Activated naive CD8-positive, alpha-beta T cell treated with anti-CD3 and anti-CD28 coated beads, Interleukin-2, amount 50 U/mL, for 24 hours (primary cell): ENCODE measurements at places on chromosomes 1 and 21.
A peak's percentile ranks its signal among the peaks of the same experiment; 100 is the strongest.

DNA sequence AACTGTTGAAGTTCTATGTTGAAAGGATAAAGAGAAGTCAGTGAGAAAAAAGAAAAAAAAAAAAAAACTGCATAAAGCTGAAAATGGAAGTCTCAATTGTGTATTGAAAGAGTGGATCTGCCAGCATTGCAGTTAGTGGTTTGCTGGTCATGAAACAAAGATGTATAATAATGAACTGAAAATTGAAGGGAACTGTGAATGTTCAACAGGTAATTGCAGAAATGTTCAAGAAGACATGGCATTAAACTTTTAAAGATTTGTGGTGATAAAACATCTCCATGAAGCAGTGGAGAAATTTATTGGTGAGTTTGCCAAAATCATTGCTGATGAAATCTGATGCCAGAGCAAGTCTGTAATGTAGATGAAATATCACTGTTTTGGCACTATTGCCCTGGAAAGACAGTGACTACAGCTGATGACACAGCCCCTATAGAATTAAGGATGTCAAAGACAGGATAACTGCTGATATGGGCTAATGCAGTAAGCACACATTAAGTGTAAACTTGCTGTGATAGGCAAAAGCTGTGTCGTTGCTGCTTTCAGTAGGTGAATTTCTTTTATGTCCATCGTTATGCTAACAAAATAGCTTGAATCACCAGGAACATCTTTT is 71.0 kb downstream of the RD3 start:
- no peak for DNase-seq

- DNase-seq, result no peak
These were observed 370.5 kb upstream of the PBX1 start for GRCh38 chr1:164188497-164188896.

DNA sequence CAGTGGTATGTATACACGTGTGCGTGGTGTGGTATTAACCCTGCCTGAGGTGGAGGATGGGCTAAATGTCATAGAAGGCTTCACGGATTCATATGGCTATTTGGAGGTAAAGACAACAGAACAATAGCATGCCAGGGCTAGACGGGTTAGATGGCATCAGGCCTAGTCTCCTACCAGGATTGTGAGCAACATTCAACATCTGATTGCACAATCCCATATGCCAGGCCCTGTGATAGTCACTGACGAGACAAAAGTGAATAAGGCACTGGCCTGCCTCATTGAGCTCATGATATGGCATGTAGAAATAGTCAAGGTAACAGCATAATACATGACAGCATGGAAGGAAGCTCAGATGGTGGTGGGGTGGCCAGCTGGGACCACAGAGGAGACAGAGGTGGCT is 167.1 kb upstream of the BEND5 start:
- no peak for DNase-seq

- no peak for DNase-seq
These were observed 20.5 kb downstream of the DSTYK start for GRCh38 chr1:205190845-205191577.

DNA sequence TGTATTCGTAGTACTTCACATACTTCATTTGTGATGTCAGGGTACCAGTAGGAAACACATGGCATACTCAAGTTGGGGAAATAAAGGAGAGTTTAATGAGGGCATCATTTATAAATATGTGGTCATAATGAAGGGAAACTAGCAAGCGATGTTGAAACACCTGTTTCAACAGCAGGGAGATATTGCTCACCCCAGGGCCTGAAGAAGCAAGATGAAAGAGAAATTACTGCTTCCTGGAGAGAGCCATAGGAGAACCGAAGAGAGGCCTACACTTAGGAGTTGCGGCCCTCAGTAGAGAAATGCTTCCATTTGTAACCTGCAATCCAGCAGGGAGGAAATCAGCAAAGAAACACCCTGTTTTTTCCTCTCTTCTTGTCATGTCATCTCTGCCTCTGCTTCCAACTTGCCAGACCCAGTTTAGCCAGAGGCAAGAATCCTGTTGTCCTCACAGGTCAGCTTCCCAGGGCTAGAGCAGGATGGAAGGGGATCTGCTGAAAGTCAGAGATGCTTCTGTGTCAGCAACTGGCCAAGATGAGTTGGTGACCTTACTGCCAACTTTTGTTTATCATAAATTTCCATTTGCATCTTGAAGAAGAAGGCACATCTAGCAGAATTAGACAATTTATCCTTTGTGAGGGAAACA is 67.6 kb upstream of the TSPAN2 start:
- no peak for DNase-seq

GRCh38 chr1:159076438-159077119 is at the start of gene AIM2:
AIM2 (minus strand) TSS chr1:159076766; CDS start chr1:159073499, 3,267 bp downstream.
- peak; percentile 49 for DNase-seq

DNA sequence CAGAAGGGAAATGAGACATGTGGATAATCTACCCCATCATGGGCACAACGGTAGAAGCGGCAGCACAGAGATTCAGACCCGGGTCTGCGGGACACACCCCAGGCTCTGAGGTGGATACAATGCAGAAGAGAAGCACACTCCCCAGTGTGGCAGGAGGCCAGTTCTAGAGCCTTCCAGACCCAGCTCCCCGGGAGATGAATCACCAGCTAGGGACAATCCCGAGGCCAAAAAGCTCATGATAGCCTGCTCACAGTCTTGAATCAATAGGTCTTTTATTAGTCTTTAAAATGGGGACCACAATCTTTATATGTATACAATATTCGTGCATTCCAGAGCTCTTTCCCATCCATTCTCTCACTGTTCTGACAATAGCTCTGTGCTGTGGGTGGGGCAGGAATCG is 57.3 kb upstream of the DIRAS3 start:
- DNase-seq, result no peak

GRCh38 chr21:19864476-19864875 is 1133.7 kb upstream of the NCAM2 start:
- DNase-seq, result no peak

DNA sequence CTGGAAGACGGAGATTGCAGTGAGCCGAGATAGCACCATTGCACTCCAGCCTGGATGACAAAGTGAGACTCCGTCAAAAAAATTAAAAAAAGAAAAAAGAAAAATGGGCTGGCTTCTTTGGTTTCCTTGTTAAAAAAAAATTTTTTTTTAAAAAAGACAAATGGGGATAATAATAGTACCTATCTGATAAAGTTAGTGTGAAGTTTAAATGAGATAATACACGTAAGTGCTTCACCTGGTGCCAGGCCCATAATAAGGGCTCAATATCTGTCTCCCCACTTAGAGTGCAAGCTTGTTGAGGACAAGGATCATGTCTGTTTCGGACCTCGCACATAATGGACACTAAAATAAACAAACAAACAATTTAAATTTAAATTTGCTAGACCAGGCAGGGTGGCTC is 30.0 kb upstream of the HTR1D start:
- no peak for DNase-seq

GRCh38 chr1:154467434-154468102 is 34.5 kb upstream of the TDRD10 start:
- DNase-seq, result no peak

- DNase-seq, result no peak
These were observed 73.9 kb upstream of the TNFSF4 start for GRCh38 chr1:173280899-173281660.

- no peak for DNase-seq
These were observed 394.0 kb upstream of the CXADR start for GRCh38 chr21:17118638-17119384.

- no peak for DNase-seq
These were observed 23.9 kb downstream of the RAB3B start for GRCh38 chr1:51966559-51966958.

DNA sequence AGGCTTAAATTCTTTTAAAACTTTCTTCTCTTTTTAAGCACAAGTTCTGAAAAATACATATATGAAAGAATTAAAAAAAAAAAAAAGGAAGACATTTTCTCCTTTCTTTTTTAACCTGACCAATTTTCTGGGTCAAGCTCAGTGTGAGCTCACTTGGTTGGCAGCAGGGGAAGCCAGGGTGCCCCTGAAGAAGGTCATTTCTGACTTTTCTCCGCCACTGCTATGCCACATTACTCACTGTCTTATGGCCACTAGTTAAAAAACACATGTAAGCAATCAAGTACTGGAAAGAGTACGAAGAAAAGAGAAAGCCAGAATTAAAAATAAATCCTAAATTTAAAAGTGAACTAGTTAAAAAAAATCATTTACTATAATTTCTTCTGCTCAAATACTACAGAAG is 275.0 kb downstream of the NEGR1 start:
- DNase-seq, result no peak

GRCh38 chr1:157487504-157487903 is 64.8 kb downstream of the FCRL5 start:
- DNase-seq, result no peak

- no peak for DNase-seq
These were observed 2.5 kb upstream of the F3 start for GRCh38 chr1:94543893-94544635.

DNA sequence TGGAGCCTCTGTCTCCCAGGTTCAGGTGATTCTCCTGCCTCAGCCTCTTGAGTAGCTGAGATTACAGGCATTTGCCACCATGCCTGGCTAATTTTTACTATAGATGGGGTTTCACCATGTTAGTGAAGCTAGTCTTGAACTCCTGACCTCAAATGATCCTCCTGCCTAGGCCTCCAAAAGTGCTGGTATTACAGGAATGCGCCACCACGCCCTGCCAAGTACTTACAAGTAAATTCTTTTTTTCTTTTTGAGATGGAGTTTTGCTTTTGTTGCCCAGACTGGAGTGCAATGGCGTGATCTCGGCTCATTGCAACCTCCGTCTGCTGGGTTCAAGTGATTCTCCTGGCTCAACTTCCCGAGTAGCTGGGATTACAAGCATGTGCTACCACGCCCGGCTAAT is 42.5 kb downstream of the RPRD2 start:
- DNase-seq, result no peak

DNA sequence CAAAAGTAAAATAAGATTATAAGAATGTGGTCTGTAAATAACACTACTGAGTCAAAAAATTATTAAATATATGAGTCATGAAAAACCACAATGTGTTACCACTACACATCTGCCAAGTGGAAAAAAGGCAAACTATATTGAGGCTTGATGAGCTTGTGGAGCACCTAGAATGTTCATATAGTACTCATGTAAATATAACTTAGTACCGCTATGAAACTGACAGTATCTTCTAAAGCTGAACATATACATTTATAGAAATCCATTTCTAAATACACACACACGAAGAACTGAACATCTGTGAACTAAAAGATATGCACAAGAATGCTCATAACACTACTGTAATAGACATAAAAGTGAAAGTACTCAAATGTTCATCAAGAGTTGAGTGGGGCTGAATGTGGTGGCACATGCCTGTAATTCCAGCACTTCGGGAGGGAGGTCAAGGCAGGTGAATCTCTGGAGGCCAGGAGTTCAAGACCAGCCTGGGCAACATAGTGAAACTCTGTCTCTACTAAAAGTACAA is 18.5 kb upstream of the GBP3 start:
- DNase-seq, result no peak

GRCh38 chr1:64567426-64568170 is 97.7 kb downstream of the CACHD1 start:
- DNase-seq, result no peak

DNA sequence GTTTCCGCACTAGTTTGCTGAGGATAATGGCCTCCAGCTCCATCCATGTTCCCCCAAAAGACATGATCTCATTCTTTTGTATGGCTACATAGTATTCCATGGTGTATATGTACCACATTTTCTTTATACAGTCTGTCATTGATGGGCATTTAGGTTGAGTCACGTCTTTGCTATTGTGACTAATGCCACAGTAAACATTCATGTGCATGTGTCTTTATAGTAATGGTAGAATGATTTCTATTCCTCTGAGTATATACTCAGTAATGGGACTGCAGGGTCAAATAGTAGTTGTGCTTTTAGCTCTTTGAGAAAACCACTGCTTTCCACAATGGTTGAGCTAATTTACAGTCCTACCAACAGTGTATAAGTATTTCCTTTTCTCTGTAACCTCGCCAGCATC is 78.3 kb upstream of the BCL9 start:
- DNase-seq, result no peak

- DNase-seq, result no peak
These were observed 124.8 kb downstream of the TMEM53 start for GRCh38 chr1:44549510-44549909.

GRCh38 chr1:65577278-65577677 is 156.8 kb downstream of the LEPR start:
- no peak for DNase-seq

GRCh38 chr21:33355996-33356395 is 31.2 kb downstream of the IFNAR1 start:
- no peak for DNase-seq

DNA sequence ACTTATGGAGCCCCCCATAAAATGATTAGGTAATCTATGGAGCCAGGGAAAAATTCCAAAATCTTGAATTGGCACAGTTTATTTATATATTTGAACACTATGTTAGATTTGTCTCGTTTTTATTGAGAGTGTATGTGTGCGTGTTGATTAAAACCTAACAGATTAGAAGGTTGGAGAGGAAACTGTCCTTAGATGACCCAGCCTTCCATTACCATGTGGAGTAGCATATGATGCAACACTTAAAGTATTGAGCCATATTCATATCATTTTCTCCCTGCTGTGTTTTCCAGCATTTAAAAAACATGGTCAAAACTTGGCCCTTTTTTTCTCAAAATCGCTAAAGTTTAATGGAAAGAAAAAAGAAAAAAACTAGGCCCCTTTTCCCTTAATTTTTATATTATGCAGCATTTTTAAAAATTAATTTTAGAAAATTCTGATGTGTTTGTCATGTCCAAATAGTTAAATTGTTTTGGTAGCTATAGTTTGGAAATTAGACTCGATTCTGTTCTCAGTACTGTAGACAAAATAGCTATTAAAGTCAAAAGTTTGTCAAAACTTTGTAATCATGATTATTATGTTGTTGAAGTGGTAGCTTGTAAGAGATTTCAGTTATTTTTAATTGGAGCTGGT is 2.3 kb downstream of the LRRC8D start:
- DNase-seq, result no peak

- DNase-seq, result no peak
These were observed 61.2 kb downstream of the VANGL1 start for GRCh38 chr1:115702959-115703358.

- no peak for DNase-seq
These were observed 63.2 kb downstream of the PGBD5 start for GRCh38 chr1:230362949-230363348.
